ENCODE measurements at places on chromosomes 7 and 10. TPM values are rescaled to one million over a fixed set of nuclear protein-coding genes. Genes with fewer than 3 reads are reported as not detected.

DNA sequence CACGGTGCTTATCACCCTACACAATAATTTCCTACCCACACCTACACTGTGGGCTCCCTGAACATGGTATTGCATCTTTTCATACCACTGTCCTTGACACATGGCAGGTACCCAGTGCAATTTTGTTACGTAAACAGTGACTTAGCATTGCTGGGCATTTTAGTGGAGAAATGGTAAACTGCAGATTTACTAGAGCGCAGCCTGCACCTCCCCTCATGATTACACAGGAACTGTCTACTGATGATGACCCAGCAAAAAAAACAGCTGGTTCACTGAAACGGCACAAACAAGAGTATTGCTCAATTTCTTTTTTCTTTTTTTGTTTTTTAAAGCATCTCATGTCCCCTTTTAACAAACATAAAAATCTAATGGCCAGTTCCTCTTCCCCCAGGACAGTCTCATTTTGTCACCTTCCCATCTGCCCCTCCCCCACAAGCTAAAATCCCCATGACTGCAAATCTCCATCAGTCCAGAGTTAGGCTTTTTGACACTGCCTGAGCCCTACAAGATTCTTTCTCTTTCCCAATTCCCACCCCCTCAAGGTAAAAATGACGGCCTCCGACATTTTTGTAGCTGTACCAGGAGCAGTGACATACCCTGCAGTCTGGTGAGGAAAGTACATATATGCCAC lies 2.8 kb downstream of the ZNF746 start:
- H3K4me1 ChIP-seq = peaks cover 24% of the 10 kb centered on the region
- H3K27ac ChIP-seq = peak overlapping the region; percentile 5
- DNase-seq = no peak
- H3K4me3 ChIP-seq = peak overlapping the region; percentile 13
- H3K36me3 ChIP-seq = peaks cover 54% of the 10 kb centered on the region
- no peaks in the 10 kb centered on the region for H3K27me3 ChIP-seq

DNA sequence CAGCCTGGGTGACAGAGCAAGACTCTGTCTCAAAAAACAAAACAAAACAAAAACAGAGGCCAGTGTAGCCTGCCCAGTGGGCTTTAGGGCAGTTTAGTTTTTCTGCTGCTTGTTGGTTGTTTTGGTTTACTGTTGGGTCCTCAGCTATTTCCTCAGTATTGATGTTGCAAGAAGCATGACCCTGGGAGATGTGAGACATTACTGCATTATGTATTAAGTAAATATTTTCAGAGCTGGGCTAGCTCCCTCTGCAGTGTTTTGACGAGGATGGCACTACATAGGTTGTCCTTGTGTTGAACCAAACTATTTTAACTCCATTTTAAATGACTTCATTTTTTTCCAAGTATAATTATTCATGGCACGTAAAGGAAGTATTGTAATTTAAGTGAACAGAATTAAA lies 4.8 kb downstream of the AKAP9 start:
- H3K36me3 ChIP-seq = peaks cover 8% of the 10 kb centered on the region
- no peak for DNase-seq
- H3K27me3 ChIP-seq = no peaks in the 10 kb centered on the region
- no peak overlapping the region for H3K27ac ChIP-seq
- peaks cover 45% of the 10 kb centered on the region for H3K4me1 ChIP-seq

DNA sequence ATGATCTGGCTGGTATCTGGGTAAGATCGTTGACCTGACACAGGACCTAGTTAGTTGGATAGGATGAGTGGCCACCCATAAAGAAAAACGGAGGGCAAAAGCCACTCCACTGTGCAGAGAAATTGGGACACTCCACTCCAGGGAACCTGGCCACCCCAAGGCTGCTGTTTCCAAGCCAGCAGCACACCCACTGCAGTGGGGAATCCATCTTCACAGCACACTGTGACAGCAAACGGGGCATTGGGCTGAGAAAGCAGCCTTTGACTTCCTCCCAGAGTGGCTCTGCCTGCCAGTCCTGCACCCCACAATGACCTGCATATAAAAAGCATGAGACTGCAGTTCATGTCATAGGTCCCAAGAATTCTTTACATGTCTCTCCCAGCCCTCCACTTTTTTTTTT lies 52.9 kb downstream of the MTPN start:
- H3K36me3 ChIP-seq = peaks cover 53% of the 10 kb centered on the region

DNA sequence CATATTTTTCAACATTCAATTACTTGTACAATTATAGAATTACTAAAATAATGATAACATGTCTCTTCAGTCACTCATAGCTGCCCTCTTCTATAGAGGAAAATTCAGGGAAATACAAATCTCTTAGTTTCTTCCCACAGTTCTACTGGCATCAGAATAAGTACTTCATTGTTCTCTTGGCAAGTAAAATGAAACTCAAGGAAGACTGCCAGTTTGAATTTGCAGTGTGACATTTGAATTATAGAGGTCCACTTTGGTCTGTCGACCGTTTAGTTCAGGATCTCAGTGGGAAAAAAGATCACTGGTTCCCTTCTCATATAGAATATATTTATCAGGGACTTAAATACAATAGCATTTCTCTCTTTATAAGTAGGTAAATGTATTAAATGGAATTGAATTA lies 114.5 kb downstream of the PON1 start:
- no peak for DNase-seq
- no peak overlapping the region for H3K27ac ChIP-seq
- no peaks in the 10 kb centered on the region for H3K27me3 ChIP-seq

DNA sequence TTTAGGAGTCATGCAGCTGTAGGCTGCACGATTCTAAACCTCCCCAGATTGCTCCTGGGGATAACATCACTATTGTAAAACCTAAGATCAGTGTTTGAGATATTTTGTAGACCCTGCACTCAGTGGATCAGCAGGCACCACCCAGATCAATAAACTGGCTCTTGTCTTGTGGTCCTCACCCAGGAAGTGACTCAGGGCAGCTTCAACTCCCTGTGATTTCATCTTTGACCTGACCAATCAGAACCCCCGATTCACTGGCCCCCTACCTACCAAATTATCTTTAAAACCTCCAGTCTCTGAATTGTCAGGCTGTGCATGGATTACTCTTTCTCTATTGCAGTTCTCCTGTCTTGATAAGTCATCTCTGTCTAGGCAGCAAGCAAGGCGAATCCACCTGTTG lies 25.7 kb downstream of the ARL5B start:
- no peak overlapping the region for H3K27ac ChIP-seq
- no peaks in the 10 kb centered on the region for H3K27me3 ChIP-seq
- H3K4me3 ChIP-seq = no peak overlapping the region

GRCh38 chr7:110947408-110947807 lies 143.5 kb upstream of the LRRN3 start:
- no peaks in the 10 kb centered on the region for H3K36me3 ChIP-seq
- no peak for DNase-seq
- no peaks in the 10 kb centered on the region for H3K4me1 ChIP-seq
- H3K27ac ChIP-seq = no peak overlapping the region
- H3K4me3 ChIP-seq = no peak overlapping the region

DNA sequence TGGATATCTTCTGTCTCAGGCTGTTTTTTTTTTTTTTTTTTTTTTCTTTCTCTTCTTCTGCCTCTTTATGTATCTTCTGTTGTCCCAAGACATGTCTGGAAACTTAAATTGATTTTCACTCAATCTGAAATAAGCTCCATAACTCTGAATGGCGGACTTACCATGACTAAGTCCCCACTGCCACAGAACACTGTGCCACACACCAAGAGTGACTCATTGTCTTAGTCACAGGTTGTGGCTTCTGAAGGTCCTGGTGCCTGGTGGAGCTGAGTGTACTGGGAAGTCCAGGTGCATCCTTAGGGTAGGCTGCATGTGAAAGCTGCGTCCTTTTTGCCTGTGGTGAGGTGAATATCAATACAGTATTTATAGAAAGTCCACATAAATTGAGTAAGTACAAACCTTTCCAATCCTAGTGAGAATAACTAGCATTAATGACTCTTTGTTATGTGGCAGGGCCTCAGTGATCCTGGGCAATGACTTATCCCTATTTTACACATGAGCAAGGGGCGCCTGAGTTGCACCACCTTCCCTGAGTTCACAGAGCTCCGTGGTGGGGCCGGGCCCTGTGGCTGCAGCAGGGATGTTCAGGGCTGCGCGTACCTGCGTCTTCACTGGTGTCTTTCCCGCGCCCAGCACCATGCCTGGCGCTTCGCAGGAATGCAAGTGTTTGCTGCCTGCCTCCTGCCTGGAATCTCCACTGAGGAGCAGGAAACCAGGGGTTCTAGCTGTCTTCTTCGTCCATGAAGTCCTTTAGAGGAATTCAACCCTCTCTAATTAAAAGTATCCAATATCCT lies 4.3 kb downstream of the PFKP start:
- H3K4me3 ChIP-seq = peak overlapping the region; percentile 25
- H3K27me3 ChIP-seq = no peaks in the 10 kb centered on the region
- peaks cover 22% of the 10 kb centered on the region for H3K4me1 ChIP-seq
- no peak overlapping the region for H3K27ac ChIP-seq

DNA sequence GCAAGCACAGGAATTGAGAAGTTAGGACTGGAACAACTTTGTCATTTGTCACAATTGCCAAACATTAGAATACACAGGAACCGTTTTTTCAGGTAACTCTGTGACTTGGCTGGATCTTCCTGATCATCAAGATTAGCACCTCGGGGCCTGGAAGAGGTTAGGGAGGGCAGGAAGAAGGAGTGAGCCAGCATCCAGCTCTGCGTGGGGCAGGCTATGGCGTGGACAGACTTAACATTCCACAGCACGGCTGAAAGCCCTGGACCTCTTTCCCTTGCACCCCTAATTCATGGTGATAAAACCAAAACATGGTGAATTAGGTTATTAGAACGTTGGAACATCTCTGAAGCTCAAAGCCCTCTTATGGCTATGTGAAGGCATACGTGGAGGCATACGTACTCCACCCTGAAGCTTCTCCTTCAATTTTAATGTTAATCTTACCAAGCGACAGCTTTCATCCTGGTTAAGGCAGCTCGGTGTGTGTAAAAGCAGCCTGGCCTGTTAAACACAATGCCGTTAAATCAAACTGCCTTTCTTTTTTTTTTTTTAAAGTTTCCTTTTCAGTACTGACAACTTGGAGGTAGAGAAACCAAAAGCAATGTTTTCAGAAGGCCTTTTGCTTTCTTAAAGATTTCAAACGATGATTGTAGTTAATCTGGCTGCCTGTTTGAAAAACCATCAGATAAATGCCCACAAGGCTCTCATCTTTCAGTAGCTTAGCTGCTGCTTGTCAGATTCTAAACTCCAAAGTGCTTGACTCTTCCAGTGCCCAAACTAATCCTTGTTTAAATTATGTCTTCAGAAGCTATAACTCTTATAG lies 4.5 kb downstream of the GRK5 start:
- H3K36me3 ChIP-seq = peaks cover 17% of the 10 kb centered on the region
- peak overlapping the region; percentile 19 for H3K4me3 ChIP-seq
- H3K27me3 ChIP-seq = no peaks in the 10 kb centered on the region
- peak overlapping the region; percentile 66 for H3K27ac ChIP-seq

DNA sequence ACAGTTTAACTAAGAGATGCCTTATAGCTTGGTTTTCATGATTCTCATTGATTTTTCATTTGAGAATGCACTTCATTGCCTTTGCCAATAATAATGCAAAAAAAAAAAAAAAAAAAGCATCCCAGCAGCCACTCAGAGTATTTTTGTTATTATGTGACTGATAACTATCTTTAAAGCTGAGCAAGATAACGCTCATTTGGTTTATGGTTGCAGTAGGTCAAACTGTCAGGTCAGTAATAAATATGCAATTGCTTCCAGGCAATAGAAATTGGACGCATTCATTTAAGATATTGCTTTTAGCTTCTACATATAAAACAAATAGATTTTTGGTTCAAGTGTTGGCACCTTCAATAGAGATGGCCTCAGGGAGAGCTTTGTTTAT lies 215.1 kb downstream of the PRPF18 start:
- peaks cover 2% of the 10 kb centered on the region for H3K27me3 ChIP-seq
- no peak overlapping the region for H3K27ac ChIP-seq
- H3K36me3 ChIP-seq = no peaks in the 10 kb centered on the region
- no peak for DNase-seq
- H3K4me3 ChIP-seq = no peak overlapping the region

DNA sequence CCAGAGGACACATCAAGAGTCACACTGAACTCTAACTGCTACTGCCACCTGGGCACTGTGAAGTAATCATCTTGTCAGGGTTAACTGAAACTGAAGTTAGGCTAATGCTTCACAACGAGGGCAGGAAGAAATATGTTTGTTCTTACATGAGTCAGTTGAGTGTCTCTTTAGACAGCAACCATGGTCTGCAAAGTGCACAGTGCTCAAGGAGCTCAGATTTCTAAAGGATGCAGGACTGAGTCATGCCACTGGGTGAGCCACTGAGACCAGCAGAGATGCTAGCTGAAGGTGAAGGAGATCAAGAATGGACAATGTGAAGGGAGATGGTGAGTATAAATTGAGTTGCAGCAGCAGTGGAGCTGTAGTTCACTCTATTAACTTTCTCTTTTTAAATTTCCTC lies 76.0 kb upstream of the CTTNBP2 start:
- H3K36me3 ChIP-seq = no peaks in the 10 kb centered on the region
- H3K4me3 ChIP-seq = no peak overlapping the region
- no peaks in the 10 kb centered on the region for H3K27me3 ChIP-seq
- DNase-seq = no peak
- no peak overlapping the region for H3K27ac ChIP-seq

DNA sequence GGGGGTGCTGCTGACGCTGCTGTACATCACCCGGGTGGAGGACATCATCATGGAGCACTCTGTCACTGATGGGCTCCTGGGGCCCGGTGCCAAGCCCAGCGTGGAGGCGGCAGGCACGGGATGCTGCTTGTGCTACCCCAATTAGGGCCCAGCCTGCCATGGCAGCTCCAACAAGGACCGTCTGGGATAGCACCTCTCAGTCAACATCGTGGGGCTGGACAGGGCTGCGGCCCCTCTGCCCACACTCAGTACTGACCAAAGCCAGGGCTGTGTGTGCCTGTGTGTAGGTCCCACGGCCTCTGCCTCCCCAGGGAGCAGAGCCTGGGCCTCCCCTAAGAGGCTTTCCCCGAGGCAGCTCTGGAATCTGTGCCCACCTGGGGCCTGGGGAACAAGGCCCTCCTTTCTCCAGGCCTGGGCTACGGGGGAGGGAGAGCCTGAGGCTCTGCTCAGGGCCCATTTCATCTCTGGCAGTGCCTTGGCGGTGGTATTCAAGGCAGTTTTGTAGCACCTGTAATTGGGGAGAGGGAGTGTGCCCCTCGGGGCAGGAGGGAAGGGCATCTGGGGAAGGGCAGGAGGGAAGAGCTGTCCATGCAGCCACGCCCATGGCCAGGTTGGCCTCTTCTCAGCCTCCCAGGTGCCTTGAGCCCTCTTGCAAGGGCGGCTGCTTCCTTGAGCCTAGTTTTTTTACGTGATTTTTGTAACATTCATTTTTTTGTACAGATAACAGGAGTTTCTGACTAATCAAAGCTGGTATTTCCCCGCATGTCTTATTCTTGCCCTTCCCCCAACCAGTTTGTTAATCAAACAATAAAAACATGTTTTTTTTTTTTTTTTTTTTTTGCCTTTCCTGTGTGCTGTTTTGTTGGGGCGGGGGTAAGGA lies 55.8 kb downstream of the TSPAN15 start:
- no peak overlapping the region for H3K27ac ChIP-seq
- peak overlapping the region; percentile 59 for H3K4me3 ChIP-seq
- H3K27me3 ChIP-seq = peaks cover 18% of the 10 kb centered on the region
- DNase-seq = no peak
- no peaks in the 10 kb centered on the region for H3K36me3 ChIP-seq
- H3K4me1 ChIP-seq = peaks cover 5% of the 10 kb centered on the region

- DNase-seq = no peak
- peaks cover 46% of the 10 kb centered on the region for H3K27me3 ChIP-seq
- no peak overlapping the region for H3K27ac ChIP-seq
- no peaks in the 10 kb centered on the region for H3K36me3 ChIP-seq
Observed at GRCh38 chr10:133324198-133324792, 12.4 kb downstream of the CALY start.

TSPAN13 gene
- total RNA-seq = 17.8 TPM

ELAPOR2 gene
- total RNA-seq = 5.1 TPM

PLEKHS1 gene
- total RNA-seq = 0.07 TPM

ZNF786 gene
- total RNA-seq = 9.2 TPM

CRPPA gene
- total RNA-seq = 0.91 TPM

ABCC2 gene
- total RNA-seq = 2.9 TPM

ADRB1 gene
- not detected for total RNA-seq

All from activated B cell treated with CpG ODN at 0.5 μM for 24 hours (primary cell).